ENCODE measurements at places on chromosomes 7 and 10. TPM values are rescaled to one million over a fixed set of nuclear protein-coding genes. Genes with fewer than 3 reads are reported as not detected.

DNA sequence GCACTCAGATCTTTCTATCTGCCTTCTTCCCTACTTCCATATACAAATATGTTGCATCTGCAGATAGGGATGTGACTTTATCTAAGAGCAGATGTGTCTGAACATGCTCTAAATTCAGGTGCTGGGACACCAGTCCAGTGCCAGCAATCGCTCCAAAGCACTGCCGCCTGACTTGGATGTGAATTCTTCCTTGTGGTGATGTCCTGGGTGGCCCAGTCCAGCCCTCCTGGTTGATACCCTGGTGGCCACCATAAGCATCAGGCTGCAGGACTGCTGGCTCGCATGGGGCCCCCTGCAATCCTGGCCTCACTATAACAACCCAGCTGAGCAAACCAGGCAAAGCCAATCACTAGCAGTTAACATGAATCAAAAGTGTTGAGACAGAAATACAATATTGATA lies 149.2 kb upstream of the PDE1C start:
- DNase-seq: no peak

DNA sequence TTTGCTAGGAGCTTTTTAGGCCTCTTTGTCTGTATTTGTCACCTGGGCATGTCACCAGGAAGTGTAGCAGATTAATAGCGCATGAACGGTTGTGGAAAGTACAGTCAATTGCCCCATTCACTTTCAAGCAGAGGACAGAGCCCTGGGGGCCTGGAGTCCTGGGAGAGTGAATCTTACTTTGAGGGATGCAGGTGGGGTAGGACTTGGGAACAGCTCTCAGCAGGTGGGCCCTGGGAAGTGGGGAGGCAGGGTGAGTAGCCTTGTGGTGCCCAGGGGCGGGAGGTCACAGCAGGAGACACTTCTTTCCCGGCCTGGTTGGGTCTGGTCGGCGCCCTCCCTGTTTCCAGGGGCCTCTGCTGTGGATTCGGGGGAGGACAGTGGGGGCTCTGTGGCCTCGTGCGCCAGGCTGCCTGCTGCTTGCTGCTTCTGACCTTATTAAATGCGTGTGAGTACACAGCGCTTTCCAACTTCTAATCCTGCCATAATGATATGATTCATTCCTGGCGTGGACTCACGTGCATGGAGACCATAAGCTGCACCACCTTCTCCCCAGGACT lies 51.6 kb upstream of the AQP1 start:
- DNase-seq: no peak

DNA sequence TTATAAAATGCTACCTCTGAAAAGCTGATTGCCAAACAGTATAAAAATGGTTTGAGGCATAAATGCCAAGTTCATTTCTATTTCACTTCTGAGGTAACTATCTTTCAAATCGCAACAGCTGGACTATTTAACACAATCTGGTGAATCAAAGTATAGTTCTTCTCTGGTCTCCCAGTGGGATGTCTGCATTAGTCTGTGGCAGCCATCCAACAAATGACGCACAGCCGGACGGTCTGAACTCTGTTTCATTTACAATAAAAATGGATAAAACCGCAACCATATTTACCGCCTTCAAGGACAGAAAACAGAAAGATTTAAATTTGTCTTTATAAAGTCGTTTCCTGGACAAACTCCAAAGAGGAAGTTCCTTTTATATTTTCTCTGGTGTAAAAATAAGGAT lies 41.9 kb downstream of the ENO4 start:
- DNase-seq: no peak

The MYOZ1 gene
- total RNA-seq: not detected

- no peak for DNase-seq
These were observed 111.9 kb downstream of the GALNT17 start for GRCh38 chr7:71243736-71244410.

DNA sequence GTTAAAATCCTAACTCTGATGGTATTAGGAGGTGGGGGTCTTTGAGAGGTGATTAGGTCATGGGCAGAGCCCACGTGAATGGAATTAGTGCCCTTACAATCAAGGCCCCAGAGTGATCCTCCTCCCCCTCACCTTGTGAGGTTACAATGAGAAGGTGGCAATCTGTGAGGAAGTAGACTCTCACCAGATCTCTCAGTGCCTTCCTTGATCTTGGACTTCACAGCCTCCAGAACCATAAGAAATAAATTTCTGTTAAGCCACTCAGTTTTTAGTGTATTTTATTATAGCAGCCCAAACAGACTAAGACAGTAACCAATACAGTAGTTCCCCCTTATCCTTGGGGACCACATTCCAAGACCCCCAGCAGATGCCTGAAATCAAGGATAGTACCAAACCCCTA lies 32.0 kb downstream of the STRA8 start:
- no peak for DNase-seq

DNA sequence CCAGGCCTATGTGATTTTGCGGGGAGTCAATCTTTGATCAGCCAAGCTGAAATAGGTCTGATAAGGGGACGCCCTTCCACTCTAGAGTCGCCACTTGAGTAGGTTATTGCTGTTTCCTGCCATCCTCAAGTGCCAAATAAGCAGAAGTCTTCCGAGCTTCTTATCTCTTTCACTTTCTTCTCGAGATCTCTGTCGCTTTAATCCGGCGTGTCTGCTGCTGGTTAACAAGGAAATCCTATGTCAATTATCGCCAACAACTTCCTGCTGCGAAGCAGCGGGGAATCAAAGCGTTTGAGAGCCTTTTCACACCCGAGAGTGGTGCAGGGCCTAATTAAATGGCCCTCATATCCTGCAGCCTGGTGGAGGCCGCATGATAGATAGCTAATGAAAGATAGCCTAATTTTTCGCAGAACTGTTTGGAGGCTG lies 215.9 kb downstream of the RAB11FIP2 start:
- DNase-seq: peak; percentile 0

The GNAT3 gene
- not detected for total RNA-seq

DNA sequence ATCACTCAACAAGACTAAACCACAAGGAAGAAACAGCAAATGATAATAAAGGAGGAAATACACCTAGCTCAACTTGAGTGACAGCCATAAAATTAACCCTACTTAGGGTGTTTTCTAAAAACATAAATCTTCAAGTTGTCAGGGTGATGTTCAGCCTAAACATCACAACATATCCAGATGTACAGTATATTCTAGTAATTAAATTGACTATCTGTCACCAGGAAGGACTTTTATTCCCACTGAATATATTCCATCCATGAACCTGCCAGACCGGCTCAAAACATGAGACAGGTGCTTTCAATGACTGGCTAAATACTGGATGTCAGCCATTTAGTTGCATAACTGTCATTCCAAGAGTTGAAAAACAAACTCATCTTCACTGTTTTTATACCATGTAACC lies 298.1 kb upstream of the NEBL start:
- no peak for DNase-seq

- no peak for DNase-seq
These were observed 1135.2 kb downstream of the CNTNAP2 start for GRCh38 chr7:147251751-147252325.

DNA sequence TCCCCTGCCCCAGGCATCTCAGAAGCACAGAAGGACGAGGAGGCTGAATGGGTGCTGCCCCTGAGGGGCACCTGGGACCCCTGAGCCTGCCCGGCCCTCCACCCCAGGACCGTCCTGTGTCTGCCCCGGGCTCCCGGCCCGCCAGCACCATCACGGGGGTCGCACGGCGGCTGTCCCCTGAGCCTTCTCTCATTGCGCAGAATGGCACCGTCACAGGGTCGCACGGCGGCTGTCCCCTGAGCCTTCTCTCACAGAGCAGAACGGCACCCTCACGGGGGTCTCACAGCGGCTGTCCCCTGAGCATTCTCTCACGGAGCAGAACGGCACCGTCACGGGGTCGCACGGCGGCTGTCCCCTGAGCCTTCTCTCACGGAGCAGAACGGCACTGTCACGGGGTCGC lies 31.5 kb downstream of the FAM20C start:
- no peak for DNase-seq

DNA sequence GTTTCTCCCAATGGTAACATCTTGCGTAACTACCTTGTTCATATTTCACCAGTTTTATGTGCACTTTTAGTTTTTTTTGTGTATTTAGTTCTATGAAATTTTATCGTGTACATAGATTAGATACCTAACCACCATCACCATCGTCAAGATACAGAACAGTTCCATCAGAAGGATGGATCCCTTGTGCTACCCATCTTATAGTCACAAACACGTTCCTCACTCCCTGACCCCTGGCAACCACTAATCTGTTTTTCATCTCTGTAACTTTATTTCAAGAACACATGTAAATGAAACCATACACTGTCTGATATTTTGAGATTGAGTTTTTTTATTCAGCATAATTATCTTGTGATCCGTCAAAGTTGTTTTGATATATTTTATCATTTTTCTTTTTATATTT lies 29.9 kb downstream of the FANK1 start:
- no peak for DNase-seq

DNA sequence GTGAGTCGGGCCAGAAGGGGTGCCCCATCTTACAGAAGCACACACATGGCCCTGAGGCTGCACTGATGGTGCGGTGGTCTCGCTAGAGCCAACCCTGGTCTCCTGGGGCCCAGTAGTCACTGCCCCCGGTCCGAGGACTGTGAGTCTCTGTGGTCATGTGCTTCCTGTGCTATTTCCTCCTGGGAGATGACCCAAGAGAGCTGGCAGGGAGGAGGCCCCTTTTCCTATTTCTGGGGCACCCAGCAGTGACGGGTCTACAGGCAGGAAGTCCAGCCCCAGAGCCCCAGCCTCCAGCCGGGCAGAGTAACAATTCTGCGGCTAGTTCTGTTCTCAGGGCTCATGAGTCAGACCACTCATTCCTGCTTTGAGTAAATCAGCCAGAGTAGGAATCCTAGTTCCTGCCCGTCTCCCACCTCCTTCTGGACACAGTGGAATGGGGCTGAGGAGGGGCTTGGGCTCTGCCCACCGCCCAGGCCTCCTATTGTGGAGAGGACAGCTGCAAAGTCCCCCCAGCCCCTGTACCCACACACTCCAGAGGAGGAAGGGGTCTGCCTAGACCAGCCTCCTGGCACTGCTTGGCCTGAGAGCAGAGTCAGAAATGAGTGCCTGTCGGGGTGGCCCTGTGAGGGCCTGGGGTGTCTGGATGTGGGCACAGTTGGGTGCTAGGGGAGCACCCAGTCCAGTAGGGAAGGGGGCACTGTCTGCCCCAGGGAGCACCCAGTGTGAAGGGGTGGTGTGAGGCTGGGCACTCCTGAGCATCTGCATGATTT lies 80.5 kb upstream of the PPIF start:
- DNase-seq: no peak

DNA sequence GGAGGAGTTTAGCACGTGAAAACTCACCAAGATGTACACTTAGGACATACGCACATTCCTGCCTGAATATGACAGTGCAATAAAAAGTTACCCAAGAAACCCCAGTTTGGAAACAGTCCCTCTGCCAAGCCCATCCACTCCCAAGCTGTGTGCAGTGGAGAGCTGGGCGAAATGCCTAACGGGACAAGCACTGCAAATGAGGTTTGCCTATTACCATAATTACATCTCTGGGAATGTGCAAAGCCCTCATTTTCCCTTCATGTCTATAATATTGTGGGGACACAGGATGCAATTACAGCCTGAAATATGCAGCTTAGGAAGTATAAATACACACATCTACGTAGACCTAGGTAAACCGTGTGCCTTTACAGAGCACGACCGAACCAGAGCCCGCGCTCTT lies 117.5 kb downstream of the PLXNA4 start:
- no peak for DNase-seq

DNA sequence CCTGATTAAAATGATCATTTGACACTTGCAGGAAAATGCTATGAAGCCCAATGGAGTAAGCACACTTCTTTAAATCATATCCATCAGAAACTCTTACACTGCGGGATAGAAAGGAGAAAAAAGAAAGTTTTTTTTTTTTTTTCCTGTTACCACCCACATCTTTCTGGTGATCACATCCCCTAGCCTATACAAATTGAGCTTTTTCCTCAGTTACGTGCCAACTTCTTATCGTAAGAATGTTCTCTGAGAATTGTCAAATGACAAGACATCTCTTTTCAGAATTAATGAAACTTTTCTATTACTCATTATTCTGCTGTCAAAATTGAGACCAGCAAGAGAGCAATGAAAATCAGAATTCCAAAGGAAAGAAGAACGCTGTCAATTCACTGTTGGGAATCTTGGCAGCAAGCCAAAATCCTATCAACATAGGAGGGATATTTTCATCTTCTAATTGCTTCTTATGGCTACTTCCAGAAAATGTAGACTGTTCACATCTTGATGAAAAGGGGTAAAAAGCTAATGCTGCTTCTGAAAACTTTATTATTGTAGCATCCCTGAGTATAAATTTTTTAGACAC lies 179.5 kb downstream of the ADAM12 start:
- DNase-seq: no peak

GRCh38 chr10:124592101-124592500 lies 130.5 kb downstream of the LHPP start:
- no peak for DNase-seq

GRCh38 chr7:18020138-18020715 lies 7.4 kb downstream of the PRPS1L1 start:
- no peak for DNase-seq

The WEE2 gene
- total RNA-seq: 0.27 TPM

The ZP3 gene
- 6.6 TPM for total RNA-seq

DNA sequence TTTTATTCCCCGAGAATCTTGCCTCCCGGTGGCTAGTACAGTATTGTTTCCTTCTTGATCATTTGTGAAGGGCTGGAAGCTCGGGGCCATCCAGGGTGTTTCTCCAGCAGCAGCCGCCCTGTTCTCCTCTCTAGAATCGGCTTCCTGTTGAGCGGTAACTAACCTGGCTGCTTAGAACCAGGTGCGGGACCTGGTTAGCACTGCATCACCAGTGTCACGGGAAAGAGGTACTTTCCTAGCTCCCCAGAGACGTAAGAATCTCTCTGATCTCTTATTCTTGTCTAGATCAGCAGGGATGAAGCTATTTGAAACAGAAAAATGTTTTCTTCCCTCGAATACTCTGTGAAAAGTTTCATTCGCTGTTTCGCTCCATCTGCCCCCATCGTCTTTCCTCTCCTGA lies 239.2 kb downstream of the CELF2 start:
- DNase-seq: no peak

The SUN3 gene
- total RNA-seq: not detected

- DNase-seq: no peak
These were observed 32.1 kb downstream of the PFKP start for GRCh38 chr10:3099291-3100092.

The GARIN1A gene
- 0.65 TPM for total RNA-seq

The MYL10 gene
- total RNA-seq: not detected

Data from CD8-positive, alpha-beta T cell (primary cell).